Umbilical cord (tissue), 2 donors: ENCODE measurements at places on chromosomes 3 and 15. TPM values are rescaled to one million over a fixed set of nuclear protein-coding genes. Genes with fewer than 3 reads are reported as not detected.
A peak's percentile ranks its signal among the peaks of the same experiment; 100 is the strongest.

GRCh38 chr15:80969316-80969715 is 20.3 kb downstream of the MESD start:
- DNase-seq = no peak

- DNase-seq = peak; percentile 70
Measured at GRCh38 chr15:65189102-65189740, 4.1 kb upstream of the CLPX start.

- DNase-seq = no peak
Measured at GRCh38 chr3:87272718-87273341, 3.6 kb downstream of the POU1F1 start.

GRCh38 chr3:192916371-192917027 is 1.2 kb downstream of the MB21D2 start:
- peak; percentile 50 for DNase-seq

Gene TERB2
- total RNA-seq = 2.6 TPM

GRCh38 chr3:29581311-29581710 is 300.4 kb downstream of the RBMS3 start:
- DNase-seq = no peak

Gene PRSS50
- not detected for total RNA-seq

GRCh38 chr3:137987723-137988122 is 22.2 kb upstream of the CLDN18 start:
- DNase-seq = no peak

DNA sequence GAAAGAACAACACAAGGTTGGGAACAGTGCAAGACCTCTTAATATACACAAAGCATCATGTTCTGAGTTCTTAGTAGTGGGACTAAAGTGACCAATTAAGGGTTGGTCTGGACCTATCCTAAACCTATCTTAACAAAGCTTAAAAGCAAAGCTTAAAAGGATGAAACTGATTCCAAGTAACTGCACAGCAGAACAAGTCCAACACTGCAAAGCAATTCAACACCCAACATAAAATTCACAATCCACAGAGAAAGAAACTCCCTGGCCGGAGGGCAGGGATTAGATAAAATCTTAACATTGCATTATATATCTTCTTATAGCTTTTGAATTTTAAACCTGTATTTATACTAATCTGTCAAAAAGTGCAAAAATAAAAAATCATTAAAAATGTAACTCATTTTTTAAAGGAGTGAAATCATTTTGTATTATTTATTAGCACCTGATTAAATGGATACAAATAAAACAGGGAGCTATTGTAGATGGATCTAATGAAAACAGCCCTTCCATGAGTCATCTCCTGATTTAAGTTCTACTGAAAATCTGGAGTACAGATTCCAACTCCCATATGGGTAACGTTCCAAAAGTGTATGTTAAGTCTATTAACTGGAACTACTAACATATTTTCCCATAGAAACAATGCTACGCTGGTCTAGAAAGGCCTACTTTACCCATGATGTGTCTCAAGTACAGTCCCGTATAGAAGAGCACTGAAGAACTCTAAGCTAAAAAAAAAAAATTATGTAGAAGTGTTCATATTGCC is 34.9 kb downstream of the PIK3R4 start:
- peak; percentile 52 for DNase-seq

DNA sequence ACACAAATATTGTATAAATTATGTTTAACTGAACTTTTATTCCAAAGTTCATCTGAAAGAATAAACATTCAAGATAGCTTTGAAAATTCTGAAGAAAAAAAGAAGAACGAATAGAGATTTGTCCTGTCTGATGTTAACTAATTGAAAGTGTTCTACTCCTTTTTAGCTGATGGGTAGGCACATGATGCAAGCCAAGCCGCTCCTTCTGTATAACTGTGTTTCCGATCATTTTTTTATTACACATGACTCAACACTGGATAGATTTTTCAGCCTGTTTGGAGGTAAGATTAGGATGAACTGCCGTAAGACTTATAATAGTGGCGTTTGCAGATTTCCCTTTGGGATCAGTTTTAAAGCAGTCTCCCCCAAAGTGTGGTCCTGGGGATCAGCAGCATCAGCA is 19.0 kb downstream of the NSUN3 start:
- no peak for DNase-seq

GRCh38 chr3:15428539-15428938 is 1.1 kb downstream of the EAF1 start:
- DNase-seq = no peak

Gene TRH
- total RNA-seq = not detected

- DNase-seq = no peak
Measured at GRCh38 chr15:52683580-52683979, 4.4 kb upstream of the ATOSA start.

DNA sequence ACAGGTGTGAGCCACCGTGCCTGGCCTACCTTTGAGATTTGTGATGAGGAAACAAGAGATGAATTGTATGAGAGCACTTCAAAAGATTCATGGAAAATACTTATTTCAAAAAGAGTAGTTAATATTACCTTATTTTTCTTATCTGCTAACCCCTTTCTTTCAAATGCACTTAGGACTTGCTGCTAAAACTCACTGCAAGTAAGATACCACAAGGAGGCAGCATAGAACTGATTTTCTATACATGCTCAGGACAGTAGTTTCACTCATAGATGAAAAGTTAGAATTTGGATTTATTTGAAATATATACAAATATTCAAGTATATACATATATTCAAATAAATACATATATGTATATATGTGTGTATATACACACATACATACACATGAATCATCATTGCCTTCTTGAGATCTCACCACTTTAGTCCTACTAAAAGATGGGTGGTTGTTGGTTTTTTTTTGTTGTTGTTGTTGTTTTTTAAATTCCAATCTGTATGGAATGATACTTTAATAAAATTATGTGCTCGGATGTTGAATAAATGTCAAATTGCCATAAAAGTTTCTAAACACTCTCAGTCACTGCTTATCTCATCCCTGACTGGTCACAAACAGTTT is 2.4 kb downstream of the CCNDBP1 start:
- peak; percentile 39 for DNase-seq

DNA sequence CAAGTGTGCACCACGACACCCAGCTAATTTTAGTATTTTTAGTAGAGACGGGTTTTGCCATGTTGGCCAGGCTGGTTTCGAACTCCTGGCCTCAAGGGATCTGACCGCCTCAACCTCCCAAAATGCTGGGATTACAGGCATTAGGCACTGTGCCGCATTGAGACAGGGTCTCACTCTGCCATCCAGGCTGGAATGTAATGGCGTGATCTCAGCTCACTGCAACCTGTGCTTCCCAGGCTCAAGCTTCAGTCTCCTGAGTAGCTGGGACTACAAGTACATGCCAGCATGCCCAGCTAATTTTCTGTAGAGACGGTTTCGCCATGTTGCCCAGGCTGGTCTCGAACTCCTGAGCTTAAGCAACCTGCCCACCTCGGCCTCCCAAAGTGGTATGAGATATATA is 51.6 kb downstream of the ACAD9 start:
- DNase-seq = no peak

Gene ANKRD63
- not detected for total RNA-seq

DNA sequence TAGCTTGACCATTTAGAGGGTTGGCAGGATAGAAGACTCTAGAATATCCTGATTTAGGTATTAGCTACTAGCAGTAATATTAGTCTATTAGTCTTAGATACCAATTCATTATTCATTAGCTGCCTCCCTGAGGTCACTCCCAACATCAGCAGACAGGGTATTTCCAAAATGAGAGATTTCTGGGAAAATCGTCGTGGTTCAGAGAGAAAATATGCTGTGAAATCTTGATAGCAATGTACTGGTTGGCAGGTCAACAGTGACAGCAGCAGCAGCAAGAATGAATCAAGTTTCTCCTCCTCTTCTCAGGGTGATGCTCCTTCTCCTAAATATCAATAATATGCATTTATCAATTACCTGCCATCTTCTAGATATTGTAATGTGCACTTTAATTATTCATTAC is 41.3 kb upstream of the ROBO1 start:
- DNase-seq = no peak

- DNase-seq = peak; percentile 92
Measured at GRCh38 chr3:177610686-177611633, 413.7 kb upstream of the TBL1XR1 start.

- DNase-seq = no peak
Measured at GRCh38 chr15:57792724-57793449, 86.4 kb downstream of the POLR2M start.

DNA sequence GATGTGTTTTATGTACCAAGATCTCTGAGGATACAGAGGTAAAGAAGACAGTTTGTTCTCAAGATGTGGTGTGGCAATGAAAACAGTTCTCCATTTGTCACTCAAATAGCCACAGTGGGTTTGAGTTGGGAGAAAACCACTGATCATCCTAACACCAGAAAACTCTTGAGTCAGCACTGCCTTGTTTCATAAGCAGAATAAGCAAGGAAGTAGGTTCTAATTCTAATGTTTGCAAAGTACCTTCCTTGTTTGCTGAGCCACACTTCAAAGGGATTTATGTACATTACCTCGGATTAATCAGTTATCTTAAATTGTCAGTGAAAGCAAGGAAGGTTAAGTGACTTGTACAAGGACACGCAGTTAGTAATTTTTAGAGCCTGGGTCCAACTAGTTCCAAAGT is 107.8 kb upstream of the BOC start:
- DNase-seq = no peak

GRCh38 chr3:28099296-28099695 is 142.1 kb upstream of the CMC1 start:
- no peak for DNase-seq

- DNase-seq = no peak
Measured at GRCh38 chr3:158916111-158916510, 114.3 kb downstream of the MFSD1 start.

DNA sequence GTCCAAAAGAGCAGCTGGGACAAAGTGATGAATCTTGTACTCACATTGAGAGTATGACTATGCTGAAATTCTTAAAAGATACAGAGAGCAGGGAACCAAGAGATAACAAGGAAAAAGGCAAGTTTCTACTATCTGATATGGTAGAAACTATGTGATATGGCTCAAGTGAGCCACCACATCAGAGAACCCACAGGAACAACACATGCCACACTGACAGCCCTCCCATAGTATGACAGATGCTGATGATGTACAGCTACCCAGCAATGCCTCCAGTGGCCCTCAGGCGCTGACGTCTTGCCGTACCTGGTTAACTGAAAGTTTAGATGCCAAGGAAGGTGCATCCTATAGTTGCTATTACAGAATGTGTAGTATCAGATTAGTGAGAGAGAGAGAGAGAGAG is 42.4 kb downstream of the CHAC1 start:
- DNase-seq = peak; percentile 59
